ENCODE measurements at places on chromosomes 6 and 20. TPM values are rescaled to one million over a fixed set of nuclear protein-coding genes. Genes with fewer than 3 reads are reported as not detected.
A peak's percentile ranks its signal among the peaks of the same experiment; 100 is the strongest.

The FAM184A gene
- 1.1 TPM for total RNA-seq

- peaks cover 32% of the 10 kb centered on the region for H3K36me3 ChIP-seq
- no peaks in the 10 kb centered on the region for H3K27me3 ChIP-seq
- peak overlapping the region; percentile 95 for H3K4me3 ChIP-seq
- peaks cover 42% of the 10 kb centered on the region for H3K4me1 ChIP-seq
- DNase-seq = no peak
- H3K27ac ChIP-seq = peak overlapping the region; percentile 96
Observed at GRCh38 chr6:37168811-37169495, 999 bp upstream of the PIM1 start.

GRCh38 chr6:50123688-50124087 is 74.0 kb upstream of the DEFB112 start:
- no peak overlapping the region for H3K4me3 ChIP-seq
- no peak for DNase-seq
- no peaks in the 10 kb centered on the region for H3K4me1 ChIP-seq
- no peaks in the 10 kb centered on the region for H3K36me3 ChIP-seq
- H3K27me3 ChIP-seq = no peaks in the 10 kb centered on the region

GRCh38 chr6:128422871-128423270 is 97.5 kb downstream of the PTPRK start:
- no peaks in the 10 kb centered on the region for H3K4me1 ChIP-seq
- H3K27me3 ChIP-seq = no peaks in the 10 kb centered on the region
- no peak for DNase-seq
- H3K36me3 ChIP-seq = no peaks in the 10 kb centered on the region
- no peak overlapping the region for H3K4me3 ChIP-seq

DNA sequence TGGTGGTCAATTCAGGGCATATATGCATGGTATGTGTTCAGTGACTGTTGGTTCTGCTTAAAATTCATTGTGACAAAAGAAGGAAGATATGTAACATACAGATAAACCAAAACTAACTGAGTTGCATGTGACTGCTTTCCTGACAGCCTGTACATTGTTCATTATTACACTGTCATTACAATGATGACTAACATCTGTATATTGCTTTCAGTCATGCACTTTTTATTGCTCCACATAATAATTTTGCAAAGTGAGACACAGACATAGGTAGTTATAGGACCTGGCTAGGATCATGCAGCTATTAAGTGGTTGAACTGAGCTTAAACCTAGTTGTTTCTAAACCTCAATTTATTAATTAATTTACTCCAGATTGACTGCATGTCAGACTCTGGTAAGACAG is 703.2 kb downstream of the HDGFL1 start:
- no peak for DNase-seq
- no peak overlapping the region for H3K4me3 ChIP-seq
- no peaks in the 10 kb centered on the region for H3K36me3 ChIP-seq
- no peak overlapping the region for H3K27ac ChIP-seq

DNA sequence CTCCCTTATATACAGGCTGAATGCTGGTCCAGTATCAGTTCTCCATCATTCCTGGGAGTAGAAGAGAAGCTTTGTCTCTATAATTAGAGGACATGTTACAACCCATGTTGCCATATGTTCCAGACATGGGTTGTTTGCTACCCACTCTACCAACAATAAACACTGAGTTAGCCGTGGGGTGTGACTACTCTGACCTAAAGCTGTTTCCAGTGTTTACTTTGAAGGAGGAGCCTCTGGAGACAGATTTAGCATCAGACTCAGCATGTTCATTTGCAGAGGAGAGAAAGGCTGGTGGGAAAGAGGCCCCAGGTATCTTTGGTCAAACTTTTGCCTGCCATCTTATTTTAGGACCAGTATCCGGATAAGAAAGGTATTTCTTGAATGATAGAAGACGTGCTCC is 157.9 kb upstream of the SNX9 start:
- DNase-seq = no peak

DNA sequence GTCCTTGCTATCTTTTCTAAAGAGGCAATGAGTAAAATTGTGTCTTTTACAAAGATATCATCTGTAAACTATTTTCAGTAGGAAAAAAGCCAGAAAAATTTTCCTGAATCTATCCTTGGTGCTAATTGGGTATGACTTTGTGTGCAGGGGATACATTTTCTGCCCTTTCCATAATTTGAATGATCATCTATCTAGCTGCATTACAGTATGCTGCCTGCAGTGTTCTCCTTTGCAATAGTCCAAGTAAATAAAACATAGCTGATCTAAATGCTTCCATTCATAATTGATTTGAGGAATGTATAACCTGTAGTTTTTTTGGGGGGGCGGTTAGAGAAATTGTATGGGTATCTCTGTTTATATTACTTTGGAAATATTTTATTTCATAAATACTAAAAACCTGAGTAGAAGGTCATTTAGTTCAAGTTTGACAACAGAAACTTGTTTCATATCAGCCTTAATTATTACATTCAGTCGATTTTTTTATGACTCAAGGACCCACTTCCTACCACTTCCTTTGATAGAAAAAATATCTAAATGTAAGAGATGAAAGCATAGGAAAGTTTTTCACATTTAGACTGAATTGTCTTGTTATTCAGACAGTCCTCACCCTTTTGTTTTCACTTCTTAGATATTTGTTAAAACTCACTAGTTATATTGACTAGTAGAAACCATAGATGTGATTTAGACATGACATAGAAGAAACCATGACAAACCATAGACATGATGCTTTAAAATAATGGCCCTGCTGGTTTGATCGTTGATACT is 75.3 kb downstream of the AIG1 start:
- no peaks in the 10 kb centered on the region for H3K27me3 ChIP-seq
- H3K4me1 ChIP-seq = no peaks in the 10 kb centered on the region
- no peak overlapping the region for H3K4me3 ChIP-seq

DNA sequence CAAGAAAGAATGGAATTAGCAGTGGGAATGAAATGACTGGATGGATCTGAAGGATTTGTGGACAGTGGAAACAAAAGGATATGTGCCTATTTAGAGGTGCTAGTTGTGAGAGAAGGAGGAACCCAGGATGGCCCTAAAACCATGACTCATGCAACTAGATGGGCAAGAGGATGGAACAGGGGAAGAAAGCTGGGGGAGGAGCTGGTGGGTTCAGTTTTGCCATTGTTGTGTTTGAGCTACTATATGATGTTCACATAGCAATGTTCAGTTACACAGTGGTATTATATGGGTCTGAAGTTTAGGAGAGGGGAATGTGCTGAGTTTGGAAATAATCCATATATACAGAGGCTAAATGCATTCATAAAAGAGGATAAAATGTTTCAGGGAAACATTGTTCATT is 125.7 kb upstream of the SSTR4 start:
- no peak for DNase-seq
- no peaks in the 10 kb centered on the region for H3K36me3 ChIP-seq
- H3K4me3 ChIP-seq = no peak overlapping the region
- no peaks in the 10 kb centered on the region for H3K27me3 ChIP-seq

- peaks cover 7% of the 10 kb centered on the region for H3K4me1 ChIP-seq
- no peak overlapping the region for H3K4me3 ChIP-seq
- peaks cover 78% of the 10 kb centered on the region for H3K36me3 ChIP-seq
- no peaks in the 10 kb centered on the region for H3K27me3 ChIP-seq
- no peak for DNase-seq
- no peak overlapping the region for H3K27ac ChIP-seq
Observed at GRCh38 chr6:30709101-30709868, 7.8 kb downstream of the MDC1 start.

DNA sequence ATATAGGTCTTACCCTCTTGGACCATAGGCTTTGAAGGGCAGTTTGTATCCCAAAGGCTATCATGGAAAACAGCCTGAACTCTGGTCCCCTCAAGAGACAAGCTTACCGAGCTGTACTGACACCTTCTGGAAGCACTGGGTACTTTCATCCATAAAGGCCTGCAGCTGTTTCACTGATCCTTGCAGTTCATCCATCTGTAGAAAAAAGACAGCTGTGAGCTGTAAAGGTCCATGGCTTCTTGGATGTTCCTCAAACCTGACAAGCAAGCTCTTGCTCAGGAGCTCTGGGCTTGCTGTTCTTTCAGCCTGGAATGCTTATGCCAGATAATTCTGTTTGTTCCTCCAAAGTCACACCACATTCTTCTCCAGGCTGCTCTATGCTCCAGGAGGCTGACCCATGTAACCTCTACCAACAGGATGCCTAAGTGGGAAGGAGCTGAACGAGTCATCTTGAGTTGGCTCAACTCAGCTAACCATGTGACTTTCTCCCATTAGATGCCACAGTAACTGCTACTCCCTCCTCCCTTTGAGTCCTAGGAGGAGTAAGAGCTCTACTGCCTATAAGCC is 8.8 kb upstream of the NDRG3 start:
- no peak for DNase-seq
- H3K27ac ChIP-seq = peak overlapping the region; percentile 61
- H3K36me3 ChIP-seq = peaks cover 52% of the 10 kb centered on the region
- H3K4me1 ChIP-seq = peaks cover 33% of the 10 kb centered on the region

DNA sequence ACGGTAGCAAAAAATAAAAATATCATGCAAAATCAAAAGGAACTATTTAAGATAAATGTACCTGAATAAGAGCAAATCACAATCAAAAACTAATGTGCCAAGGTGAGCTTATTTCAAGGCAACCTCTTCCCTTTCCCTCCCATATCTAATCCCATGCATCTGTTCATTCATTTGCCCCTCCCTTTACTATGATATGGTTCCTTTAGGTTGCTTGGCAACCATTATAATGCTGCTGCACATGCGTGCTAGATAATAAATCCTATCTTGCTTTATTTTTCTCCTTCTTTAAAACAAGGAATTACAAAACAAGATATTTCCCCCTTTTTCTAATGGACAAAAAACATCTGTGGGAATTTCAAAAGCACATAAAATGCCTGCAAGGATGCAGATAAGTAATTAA is 318.2 kb upstream of the POU3F2 start:
- H3K4me3 ChIP-seq = no peak overlapping the region
- no peak overlapping the region for H3K27ac ChIP-seq
- no peaks in the 10 kb centered on the region for H3K27me3 ChIP-seq
- no peaks in the 10 kb centered on the region for H3K4me1 ChIP-seq

GRCh38 chr6:33714385-33715040 is 3.0 kb upstream of the UQCC2 start:
- DNase-seq = no peak
- peaks cover 9% of the 10 kb centered on the region for H3K36me3 ChIP-seq

GRCh38 chr20:36951979-36952738 is 651 bp upstream of the SAMHD1 start:
- H3K4me3 ChIP-seq = peak overlapping the region; percentile 96
- DNase-seq = no peak
- H3K36me3 ChIP-seq = peaks cover 3% of the 10 kb centered on the region
- peaks cover 20% of the 10 kb centered on the region for H3K4me1 ChIP-seq

- H3K36me3 ChIP-seq = peaks cover 82% of the 10 kb centered on the region
- H3K27ac ChIP-seq = no peak overlapping the region
- DNase-seq = no peak
- no peak overlapping the region for H3K4me3 ChIP-seq
Observed at GRCh38 chr20:49228676-49229075, 9.5 kb downstream of the DDX27 start.

DNA sequence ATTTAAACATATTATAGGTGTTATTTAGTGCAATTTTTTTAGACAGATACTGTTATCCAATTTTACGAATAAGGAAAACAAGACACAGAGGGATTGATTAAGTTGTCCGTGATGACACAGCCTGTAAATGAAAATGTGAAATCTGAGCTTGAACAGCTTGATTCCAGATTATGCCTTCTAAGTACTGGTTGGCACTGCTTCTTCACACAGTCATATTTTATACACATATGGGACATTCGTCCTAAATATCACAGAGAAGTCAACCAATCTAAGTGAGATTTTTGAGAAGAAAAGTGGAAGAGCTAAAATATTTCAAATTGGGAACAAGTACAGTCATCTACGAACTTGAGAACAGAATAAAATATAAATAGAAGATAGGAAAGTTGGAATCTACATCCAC is 756.3 kb downstream of the BCKDHB start:
- H3K27ac ChIP-seq = no peak overlapping the region
- H3K27me3 ChIP-seq = no peaks in the 10 kb centered on the region
- DNase-seq = no peak
- no peaks in the 10 kb centered on the region for H3K36me3 ChIP-seq
- H3K4me3 ChIP-seq = no peak overlapping the region

The ZSCAN26 gene
- total RNA-seq = 17.8 TPM

DNA sequence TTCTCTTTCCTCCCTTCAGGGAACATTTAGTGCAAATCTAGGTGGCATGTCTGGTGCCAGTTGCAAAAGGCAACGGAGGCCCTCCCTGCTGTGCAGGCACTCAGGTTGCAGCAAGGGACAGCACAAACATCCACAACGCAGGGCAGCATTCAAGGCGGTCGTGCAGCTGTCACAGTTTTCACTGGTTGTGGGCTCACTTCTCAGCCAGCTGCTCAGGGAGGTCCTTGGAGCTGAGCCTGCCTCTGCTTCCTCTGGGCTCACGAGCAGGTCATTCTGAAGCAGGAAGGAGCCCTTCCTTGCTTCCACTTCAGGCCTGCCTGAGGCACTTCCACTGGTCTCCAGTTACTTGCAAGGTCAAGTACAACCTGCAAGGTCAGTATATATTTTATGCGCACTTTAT is 3.8 kb upstream of the NPEPL1 start:
- peaks cover 13% of the 10 kb centered on the region for H3K36me3 ChIP-seq
- H3K4me1 ChIP-seq = peaks cover 6% of the 10 kb centered on the region
- DNase-seq = no peak
- no peak overlapping the region for H3K4me3 ChIP-seq

GRCh38 chr20:58231683-58232082 is 3.2 kb upstream of the ANKRD60 start:
- H3K4me3 ChIP-seq = no peak overlapping the region
- H3K4me1 ChIP-seq = peaks cover 16% of the 10 kb centered on the region
- H3K27me3 ChIP-seq = peaks cover 29% of the 10 kb centered on the region
- H3K36me3 ChIP-seq = peaks cover 11% of the 10 kb centered on the region
- no peak for DNase-seq
- H3K27ac ChIP-seq = no peak overlapping the region

DNA sequence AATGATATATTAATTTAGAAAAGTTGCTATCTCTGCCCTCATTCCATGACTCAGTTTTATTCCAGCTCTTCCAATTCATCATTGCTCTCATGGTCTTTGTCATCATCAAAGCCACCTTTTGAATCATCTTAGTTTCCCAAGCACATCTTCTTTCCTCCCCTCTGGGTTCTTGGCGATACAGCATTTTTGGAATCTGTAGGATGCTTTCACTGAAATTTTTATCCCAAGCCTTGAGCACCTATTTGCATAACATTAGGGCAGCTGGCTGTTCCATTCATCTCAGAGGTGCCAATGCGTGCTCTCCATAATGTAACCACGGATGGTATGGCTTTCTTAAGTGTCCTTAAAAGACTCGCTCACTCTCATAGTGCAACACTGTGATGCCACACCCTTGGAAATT is 100.4 kb downstream of the SNX5 start:
- peaks cover 26% of the 10 kb centered on the region for H3K27me3 ChIP-seq
- peaks cover 9% of the 10 kb centered on the region for H3K4me1 ChIP-seq
- no peak overlapping the region for H3K4me3 ChIP-seq
- no peak overlapping the region for H3K27ac ChIP-seq

The RPS6KA2 gene
- 13.9 TPM for total RNA-seq

DNA sequence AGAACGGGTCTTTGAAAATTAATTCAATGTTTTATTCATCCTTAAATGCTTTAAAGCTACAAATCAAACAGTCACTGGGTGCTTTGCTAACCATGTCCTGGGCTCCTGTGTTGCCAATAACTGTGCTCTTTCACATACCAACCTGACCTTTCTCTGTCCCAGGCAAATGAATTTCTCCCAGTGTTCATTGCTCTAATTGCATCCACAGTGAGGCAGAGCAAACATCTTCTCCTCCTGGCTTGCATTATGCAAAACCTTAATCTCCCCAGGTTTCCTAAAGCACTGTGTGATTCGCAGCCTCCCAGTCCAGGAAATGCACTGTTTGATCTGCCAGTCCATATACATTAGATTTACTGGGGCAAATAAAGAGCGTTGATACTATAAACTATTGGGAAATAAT is 219.0 kb downstream of the PREX1 start:
- DNase-seq = no peak
- H3K27ac ChIP-seq = no peak overlapping the region

Data from activated B cell treated with CpG ODN at 0.5 μM for 24 hours (primary cell).